ENCODE measurements at places on chromosomes 16 and 17.

GRCh38 chr16:10600782-10601443 is 20.5 kb upstream of the EMP2 start:
- DNase-seq = no peak

- DNase-seq = no peak
These were observed 16.7 kb downstream of the ANKRD40 start for GRCh38 chr17:50690887-50691549.

GRCh38 chr16:30903596-30903995 is 7.2 kb downstream of the CTF1 start:
- DNase-seq = no peak

- DNase-seq = no peak
These were observed 9.4 kb upstream of the NOL11 start for GRCh38 chr17:67708378-67708777.

DNA sequence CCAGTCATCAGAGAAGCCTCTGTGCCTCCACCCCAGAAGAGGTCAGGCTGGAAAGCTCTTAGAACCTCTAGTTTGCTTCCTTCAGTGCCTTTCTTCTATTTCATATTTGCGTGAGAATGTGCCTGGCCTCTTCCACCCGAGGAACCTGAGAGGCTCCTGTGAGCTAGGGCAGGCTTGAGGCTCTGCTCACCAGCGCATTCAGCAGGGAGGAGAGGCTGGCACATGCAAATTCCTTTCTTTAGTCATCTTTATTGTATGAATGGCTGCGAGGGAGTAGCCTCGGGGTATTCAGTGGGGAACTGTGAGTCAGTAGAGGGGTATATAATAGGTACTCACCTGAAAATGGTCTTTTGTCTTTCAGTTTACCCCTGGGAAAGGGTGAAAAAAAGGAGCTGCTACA is 268.3 kb downstream of the ABCC12 start:
- peak; percentile 43 for DNase-seq

DNA sequence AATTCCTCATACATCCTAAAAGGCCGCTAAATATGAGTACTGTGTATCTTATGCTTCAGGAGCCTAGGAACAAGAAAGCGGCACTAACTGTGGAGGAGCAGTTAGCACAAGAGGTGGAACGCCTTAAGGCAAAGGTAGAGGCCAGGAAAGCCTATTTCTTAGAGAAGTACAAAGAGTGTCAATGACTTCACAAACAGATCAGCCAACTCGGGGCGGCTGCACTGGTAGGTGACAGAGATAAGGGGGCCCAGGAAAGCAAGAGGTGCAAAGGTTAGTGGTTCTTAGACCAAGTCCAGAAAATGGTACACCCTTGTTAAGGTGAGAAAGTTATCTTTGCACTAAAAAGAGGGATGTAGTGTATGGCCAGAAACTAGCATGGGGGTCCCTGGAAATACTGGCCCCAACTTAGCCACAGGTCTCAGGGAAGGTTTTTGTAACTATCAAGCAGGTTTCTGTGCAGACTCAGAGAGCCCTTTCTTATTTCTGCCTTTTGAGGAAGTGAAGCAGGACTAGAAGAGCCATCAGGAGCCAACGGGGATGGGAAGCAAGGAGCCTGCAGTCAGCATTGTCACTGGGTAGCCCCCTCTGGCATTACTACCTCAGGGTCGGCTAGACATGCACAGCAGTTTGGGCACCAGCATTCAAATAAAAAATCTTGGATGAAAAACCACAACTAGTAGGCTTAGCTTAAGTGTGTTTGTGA is 24.1 kb downstream of the CALCOCO2 start:
- no peak for DNase-seq

GRCh38 chr16:57846078-57846697 is 43.9 kb upstream of the KIFC3 start:
- peak; percentile 81 for DNase-seq

DNA sequence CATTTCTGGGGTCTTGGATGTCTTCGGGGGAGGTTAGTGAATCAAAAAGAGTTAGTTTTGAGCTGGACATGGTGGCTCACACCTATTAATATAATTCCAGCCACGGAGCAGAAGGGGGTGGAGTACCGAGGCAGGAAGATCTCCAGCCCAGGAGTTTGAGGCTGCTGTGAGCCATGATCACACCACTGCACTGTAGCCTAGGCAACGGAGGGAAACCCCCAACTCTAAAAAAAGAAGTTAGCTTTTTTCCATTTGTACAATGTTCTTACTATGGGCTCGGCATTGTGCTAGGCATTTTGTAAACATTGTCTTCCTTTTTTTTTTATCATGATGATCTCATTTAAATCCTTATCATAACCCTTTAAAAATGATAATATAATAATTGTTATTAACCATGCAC is 8.3 kb upstream of the SNF8 start:
- no peak for DNase-seq

- DNase-seq = no peak
These were observed 34.4 kb upstream of the MLKL start for GRCh38 chr16:74735162-74735452.

GRCh38 chr17:306536-307294 is 45.9 kb downstream of the RPH3AL start:
- DNase-seq = no peak

GRCh38 chr17:57619061-57619937 is 125.8 kb downstream of the CCDC182 start:
- no peak for DNase-seq

DNA sequence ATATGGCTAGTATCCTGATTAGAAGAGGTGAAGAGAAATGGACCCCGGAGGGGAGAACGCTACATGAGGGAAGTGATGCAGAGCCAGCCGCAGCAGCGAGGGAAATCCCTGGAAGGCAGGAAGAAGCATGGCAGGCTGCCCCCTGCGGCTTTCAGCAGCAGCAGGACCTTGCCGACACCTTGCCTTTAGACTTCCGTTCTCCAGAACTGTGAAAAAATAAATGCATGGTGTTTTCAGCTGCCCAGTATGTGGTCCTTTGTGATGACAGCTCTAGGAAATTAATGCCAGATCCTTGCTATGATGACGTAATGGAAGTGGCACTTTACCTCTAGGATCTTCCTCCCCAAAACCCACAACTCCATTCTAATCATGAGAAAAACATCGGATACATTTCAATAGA is 9.7 kb upstream of the ZFP1 start:
- DNase-seq = peak; percentile 46

- no peak for DNase-seq
These were observed 411.4 kb upstream of the SOX9 start for GRCh38 chr17:71709271-71709890.

DNA sequence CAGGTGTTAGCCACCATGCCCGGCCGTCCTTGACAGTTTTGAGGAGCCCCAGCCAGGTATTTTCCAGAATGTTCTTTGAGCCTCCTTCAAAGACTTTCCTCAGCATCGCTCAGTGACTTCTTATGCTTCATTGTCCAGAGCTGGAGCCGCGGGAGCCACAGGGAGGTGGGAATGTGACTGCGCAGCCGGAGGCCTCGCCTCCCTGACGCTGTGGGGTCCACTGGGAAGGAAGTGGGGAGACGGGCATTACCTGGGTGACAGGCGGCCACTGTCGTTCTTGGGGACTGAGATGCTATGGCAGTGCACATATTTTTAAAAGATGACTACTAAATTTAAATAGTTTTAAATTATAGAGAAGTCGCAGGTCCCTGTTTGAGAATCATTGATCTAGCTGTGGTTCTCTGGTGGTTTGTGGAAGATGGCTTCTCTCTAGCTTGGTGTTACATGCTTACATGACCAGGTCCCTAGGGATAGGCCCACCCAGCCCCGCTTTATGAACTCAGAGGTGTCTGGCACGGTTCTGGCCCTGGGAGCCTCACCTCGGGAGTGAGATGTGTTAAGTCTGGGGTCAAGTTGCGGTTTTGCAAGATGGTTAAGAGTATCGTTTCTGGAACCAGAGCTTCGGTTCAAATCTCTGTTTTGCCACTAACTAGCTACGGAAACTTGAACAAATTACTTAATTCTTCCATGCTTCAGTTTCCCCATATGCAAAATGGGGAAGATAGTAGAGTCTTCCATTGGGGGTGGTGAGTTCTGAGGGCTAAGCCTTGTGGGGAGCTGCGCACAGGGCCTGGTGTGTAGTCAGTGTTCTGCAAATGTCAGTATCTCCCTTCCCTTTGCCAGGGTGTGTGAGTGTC is 53.0 kb downstream of the ATP2C2 start:
- no peak for DNase-seq

DNA sequence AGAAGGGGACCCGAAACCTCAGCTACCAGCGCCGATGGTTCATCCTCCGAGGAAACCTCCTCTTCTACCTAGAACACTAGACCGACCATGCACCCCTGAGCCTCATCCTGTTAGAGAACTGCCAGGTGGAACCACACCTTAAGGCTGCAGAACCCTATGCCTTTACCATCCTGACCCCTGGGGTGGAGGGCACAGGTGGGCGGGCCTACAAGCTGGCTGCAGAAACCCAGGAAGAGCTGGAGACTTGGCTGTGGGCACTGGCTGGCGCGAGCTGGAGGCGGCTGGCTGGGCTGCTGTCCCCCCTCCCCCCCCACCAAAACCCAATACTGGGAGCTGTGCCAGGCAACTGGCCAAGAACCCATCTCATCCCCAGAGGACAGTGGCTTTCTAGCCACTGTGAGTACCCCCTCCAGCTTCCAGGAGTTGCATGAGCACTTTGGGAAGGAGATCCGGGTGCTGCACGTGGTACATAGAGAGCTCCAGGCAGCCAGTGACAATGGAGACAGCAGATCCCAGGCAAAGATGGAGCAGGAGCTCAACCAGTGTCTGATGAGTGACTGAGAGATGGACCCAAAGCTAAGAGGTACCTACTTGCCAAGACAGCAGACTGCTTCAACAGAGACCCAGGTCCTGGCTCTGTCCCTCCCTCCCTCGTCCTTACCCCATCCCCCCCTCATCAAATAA is 1.4 kb upstream of the CD2BP2 start:
- no peak for DNase-seq

- DNase-seq = no peak
These were observed 27.5 kb downstream of the GTF3C1 start for GRCh38 chr16:27522173-27522707.

DNA sequence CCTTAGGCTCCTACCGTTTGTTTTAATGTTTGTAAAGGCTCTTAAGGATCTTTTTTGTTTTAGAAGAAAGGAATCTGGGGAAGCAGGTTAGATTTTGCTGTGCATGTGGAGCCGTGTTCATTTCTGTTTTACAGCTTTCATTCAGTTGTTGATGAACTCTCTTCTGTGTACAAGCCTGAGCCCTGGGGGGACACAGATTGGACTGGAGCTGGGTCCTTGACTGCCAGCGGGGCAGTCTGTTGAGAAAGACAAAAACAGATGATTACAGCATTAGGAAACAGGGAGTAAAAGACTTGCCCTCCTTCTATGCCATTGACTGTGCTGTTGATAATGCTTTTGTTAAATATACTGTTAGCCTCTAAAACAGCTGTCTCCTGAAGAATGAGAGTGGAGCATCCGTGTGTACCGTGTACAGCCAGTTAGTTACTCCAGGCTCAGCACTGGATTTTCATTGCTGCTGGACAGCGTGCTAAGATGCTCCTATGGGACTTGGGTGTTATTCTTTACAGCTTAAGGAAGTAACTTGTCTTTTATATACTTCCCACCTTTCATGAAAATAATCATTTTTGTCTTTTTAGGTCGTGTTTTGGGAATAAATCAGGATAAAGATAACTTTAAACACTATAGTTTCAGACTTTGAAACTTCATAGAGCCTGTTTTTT is 3.2 kb downstream of the MAP1LC3B start:
- no peak for DNase-seq

GRCh38 chr16:67857547-67858233 is 10.2 kb upstream of the CENPT start:
- DNase-seq = peak; percentile 60

DNA sequence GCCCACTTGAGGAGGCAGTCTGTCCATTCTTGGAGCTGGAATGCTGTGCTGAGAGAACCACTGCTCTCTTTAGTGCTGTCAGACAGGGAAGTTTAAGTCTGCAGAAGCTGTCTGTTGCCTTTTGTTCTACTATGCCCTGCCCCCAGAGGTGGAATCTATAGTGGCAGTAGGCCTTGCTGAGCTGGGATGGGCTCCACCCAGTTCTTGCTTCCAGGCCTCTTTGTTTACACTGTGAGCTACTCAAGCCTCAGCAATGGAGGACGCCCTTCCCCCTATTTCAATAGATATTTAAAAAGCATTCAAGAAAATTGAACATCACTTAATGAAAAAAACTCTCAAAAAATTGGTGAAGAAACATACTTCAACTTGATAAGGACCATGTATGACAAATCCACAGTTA is 313.5 kb downstream of the PHKB start:
- no peak for DNase-seq

GRCh38 chr17:18217412-18218015 is 7.9 kb upstream of the LLGL1 start:
- DNase-seq = peak; percentile 91

GRCh38 chr17:58710948-58711552 is 18.6 kb downstream of the RAD51C start:
- DNase-seq = peak; percentile 50

DNA sequence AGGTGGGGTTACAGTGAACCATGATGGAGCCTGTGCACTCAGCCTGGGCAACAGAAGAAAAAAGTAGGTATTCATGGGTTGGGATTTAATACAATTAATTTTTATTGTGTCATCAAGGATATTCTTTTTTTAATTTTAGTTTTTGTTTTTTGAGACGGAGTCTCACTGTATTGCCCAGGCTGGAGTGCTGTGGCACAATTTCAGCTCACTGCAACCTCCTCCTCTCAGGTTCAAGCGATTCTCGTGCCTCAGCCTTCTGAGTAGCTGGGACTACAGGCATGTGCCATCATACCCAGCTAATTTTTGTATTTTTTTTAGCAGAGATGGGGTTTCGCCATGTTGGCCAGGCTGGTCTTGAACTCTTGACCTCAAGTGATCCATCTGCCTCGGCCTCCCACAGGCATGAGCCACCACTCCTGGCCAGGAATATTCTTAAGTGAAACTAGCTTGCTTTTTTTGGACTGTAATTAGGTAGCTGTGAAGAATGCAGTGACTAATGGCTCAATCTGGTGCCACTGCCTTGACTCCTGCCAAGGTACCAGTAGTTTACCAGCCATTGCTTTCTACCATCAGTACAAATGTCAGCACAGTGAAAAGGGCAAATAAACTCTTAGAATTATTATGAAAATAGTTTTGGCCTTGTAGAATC is 4.8 kb downstream of the PPM1D start:
- no peak for DNase-seq

GRCh38 chr17:9536061-9536460 is 39.6 kb downstream of the STX8 start:
- no peak for DNase-seq

GRCh38 chr16:4011225-4011939 is 104.9 kb downstream of the ADCY9 start:
- DNase-seq = peak; percentile 69

GRCh38 chr16:89363621-89364393 is 126.6 kb downstream of the ANKRD11 start:
- no peak for DNase-seq

DNA sequence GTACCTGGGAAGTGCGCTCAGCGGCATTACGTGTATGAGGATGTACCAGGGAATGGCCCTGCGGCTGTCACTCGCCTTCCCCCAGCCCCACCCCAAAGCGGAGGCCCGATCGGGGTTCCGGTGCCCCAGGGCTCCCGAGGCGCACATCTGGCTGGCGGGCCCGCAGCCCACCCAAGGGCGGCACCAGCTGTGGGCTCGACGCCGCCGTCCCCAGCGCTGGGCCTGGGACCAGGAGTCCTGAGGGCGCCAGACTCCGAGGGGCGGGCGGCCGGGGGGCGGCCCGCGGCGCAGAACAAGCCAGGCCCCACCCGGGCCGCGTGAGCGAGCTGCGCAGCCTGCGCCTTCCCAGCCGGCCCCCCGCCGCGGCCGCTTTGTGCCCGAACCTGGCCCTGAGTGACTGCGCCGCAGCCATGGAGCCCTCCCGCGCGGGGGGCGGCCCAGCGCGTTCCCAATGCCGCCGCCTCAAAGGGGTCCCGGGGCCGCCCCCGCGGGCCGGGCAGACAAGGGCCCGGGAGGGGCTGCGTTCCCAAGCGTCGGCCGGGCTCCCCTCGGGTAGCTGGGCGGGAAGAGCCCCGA is 17.4 kb downstream of the ZNF423 start:
- DNase-seq = peak; percentile 62
